Lung (tissue), 17 donors: ENCODE measurements at places on chromosomes 3 and 15.

DNA sequence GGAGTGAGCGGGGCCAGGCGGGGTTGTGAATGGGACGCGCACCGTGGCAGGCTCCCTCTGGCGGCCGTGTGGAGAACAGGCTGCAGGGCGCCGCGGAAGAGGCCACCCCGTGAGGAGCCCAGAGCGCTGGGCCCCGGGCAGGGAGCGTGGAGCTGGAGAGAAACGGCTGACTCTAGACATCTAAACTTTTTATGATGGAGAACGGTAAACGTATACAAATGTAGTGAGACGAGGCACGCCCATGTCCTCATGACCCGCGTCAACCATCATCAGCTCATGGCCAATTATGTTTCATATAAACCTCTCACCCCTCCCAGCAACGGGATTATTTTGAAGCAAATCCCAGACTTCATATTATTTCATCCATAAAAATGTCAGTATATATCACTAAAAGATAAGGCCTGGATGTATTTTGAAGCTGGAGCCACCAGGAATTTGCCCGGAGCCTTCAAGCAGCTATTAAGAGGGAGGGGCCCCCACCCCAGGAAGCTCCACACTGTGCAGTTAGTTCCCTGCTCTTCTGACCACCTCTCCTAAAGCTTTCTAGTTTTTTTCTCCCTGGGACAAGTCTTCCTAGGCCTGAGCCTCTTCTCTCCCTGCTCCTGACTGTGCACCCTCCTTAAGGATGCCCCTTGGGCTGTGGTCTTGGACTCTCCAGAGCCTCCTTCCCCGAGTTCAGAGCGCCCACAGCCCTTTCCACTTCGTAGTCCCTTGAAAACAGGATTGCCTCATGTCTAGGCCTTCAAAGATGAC, 149.5 kb downstream of the SMAD6 start:
- DNase-seq = peak; percentile 93

GRCh38 chr3:101261506-101261905, 58.9 kb downstream of the IMPG2 start:
- DNase-seq = no peak

DNA sequence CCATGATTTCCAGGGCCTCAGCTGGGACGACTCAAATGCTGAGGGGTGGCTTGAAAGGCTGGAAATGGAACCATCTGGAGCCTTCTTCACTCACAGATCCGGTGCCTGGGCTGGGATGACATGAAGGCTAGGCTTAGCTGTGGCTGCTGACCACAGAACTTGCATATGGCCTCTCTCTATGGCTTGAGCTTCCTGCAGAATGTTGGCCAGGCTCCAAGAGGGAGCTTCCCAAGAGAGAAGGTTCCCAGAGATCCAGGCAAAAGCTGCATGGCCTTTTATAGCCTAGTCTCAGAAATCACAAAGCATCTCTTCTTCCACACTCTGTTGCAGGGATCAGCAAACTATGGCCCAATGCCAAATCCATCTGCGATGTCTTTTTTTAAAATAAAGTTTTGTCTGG, 44.8 kb downstream of the GATM start:
- peak; percentile 83 for DNase-seq

DNA sequence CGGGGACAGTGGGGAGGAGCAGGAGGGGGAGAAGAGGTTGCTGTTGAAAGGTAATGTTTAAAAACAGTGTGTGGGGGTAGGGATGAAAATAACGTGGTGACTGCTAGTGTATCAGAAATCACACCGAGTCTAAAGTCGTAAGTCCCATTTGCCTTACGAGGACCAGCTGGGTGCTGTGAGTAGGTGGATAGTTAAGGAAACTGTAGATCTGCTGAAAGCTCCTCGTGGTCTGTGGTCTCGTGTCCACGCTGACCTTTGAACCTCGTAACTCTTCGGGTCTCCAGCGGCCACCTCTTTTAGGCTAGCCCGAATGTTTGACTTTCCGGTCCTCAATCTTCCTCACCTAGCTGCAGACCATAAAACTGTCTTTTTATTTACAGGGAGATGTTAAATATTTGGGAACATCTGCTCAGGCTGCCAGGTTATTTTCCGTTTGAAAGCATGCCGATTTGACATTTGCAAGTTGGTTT, 29.3 kb upstream of the ST3GAL6 start:
- DNase-seq = peak; percentile 27

DNA sequence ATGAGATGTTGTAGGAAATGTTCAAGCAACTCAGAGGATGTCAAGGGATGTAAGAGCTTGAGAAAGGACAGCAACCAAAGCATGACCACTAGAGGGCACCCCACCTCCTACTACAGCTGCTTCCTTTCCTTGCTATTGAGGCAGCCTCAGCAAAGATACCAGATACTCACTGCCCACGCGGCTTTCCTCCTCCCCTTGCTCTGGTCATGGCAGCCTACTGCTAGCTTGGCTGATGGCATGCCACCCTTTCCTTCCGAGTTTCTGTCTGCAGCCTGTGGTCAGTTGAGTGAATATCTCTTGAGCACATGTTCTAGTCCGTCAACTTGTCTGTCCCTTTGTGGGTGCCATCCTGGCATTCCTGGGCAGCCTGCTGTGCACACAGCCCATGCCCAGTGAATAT, 4.4 kb upstream of the CXCR6 start:
- peak; percentile 89 for DNase-seq
